ENCODE measurements at places on chromosomes 12 and 14. TPM values are rescaled to one million over a fixed set of nuclear protein-coding genes. Genes with fewer than 3 reads are reported as not detected.

Gene FZD10
- total RNA-seq = 0.14 TPM

Gene ARHGDIB
- 8.2 TPM for total RNA-seq

Gene SARNP
- 197 TPM for total RNA-seq

DNA sequence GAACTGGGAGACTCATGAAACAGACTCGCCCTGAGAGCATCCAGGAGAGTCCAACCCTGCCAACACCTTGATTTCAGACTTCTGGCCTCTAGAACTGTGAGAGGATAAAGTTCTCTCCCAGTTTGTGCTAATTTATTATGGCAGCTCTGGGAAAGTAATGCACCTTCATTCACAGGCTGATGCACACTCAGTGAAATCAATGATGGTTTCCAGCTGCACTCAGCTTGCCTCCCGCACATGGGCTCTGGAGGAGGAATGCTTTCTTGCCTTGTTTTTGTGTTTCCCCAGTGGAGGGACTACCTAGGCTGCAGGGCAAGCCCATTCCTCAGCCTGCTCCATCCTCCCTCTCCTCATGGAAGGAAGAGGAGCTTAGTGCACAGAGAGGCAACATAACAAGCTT, 45.7 kb downstream of the TMEM132C start:
- no peak for DNase-seq

GRCh38 chr12:41941079-41941478, 203.6 kb downstream of the GXYLT1 start:
- DNase-seq = no peak

GRCh38 chr12:115412831-115413230, 728.9 kb upstream of the TBX3 start:
- DNase-seq = no peak

DNA sequence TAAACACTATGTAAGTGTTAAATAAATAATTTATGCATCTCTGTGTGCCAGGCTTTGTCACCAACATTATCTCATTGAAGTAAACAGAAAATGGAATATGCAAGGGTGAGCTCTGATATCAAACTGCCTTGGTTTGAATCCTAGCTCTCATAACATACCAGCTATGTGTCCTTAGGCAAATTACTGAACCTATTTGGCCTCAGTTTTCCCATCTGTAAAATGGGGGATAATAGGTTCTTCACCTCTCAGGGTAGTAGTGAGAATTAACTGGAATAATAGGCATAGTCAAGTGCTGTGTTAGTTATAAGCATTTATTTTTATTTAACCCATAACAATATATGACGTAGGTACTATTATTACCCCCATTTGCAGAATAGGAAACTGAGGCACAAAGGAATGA, 190.8 kb upstream of the SRRM4 start:
- no peak for DNase-seq
